T-cell (primary cell): ENCODE measurements at places on chromosomes 2 and 18.

GRCh38 chr2:29995241-29995640 lies 73.9 kb upstream of the ALK start:
- no peak for DNase-seq

DNA sequence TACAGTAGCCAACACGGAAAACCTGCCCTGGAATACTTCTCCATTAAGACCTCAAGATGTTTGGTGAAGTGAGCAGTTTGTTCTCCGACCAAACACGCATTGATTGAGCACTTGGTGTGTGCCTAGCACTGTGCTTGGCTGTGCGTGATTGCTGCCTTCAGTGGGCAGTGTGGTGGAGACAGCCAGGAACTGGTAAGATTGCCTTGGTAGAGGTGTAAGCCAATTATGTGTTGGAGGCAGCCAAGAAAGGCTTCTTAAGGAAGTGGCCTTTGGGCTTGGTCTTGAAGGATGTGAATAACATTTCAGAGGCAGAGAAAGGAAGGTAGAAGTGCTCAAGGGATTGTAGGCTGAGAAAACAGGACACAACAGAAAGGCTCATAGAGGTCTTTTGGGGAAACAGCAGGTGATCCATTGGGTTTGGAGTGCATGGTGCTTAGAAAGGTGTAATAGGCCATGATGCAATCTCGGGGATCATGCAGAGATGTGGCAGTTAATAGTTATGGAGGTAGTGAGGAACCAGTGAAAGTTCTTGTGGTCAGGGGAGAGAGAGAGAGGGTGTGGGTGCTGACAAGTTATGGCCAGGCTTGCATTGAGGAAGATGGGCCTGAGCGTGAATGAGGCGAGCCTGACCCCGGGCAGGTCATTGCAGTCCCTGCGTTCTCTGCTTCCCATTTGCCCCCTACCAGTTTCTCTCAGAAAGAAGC lies 6.3 kb downstream of the B3GNT2 start:
- no peak for DNase-seq

DNA sequence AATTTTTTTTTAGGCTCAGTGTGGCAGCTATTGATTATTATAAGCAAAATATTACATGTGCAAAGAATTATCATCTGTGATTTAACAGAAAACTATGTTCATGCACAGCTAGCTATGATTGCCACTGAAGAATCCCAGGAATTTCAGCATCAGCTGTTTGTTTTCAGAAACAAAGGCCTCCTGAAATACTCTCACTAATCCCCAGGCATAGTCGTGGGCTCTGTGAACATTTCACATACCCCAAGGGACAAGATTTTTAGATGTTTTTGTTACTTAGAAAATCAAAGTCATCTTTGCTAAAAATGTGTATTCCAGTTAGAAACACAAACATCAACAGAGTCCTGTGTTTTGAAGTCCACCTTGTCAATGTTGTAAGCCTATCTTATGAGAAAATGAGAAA lies 156.1 kb downstream of the MYO1B start:
- no peak for DNase-seq

GRCh38 chr18:23291456-23292205 lies 156.3 kb downstream of the CABLES1 start:
- DNase-seq, result no peak

DNA sequence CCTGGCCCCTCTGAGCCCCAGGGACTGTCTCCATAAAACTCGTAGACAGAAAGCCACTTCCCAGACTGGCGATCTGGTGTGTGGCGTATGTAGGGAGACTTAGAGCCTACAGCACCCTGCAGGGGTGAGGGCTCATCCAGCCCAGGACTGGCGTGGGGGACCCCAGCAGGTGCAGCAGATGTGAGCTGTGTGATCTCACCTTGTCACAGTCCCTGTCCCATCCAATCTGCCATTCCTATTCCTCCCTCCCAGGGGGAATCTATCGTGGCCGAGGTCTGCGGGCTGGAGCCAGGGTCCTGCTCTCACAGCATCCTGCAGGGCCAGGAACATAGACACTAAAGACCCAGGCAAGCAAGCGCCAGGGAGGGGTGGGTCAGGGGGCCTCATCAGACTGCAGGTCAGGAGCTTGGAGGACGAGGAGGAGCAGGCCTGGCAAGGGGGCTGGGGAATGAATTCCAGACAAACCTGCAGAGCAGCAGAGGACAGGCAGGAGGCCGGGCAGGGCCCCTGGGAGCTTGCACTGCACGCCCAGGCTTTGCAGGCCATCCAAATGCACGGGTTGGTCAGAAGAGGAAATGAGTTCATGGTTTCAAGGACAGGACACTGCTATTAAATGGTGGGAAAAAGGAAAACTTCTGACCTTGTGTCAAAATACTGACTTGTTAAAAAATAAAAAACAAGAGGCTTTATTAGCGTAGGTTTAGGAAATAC lies 32.5 kb downstream of the HS6ST1 start:
- no peak for DNase-seq

- DNase-seq, result no peak
Observed at GRCh38 chr2:188976545-188977268, 2.5 kb downstream of the COL3A1 start.

- DNase-seq, result no peak
Observed at GRCh38 chr18:59582395-59582794, 114.8 kb downstream of the CCBE1 start.
